ENCODE measurements at places on chromosomes 2 and 18.

DNA sequence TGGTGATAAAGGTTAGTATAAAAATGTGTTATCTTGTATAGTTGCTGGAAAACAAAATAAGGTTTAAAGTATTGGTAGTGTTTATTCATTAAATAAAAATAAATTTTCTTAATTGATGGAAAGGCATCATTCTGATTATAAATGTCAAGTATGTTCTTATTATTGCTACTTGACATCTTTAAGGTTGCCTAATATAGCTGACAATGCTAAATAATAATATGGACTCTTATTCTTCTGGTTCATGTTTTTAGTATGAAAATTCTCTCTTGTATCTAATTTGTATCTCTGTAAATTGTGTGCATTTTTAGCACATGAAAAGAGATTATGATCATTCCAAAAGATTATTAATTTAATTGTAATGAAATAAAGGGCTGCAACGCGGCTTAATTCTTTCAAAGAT is 25.0 kb downstream of the RBM44 start:
- DNase-seq, result no peak

DNA sequence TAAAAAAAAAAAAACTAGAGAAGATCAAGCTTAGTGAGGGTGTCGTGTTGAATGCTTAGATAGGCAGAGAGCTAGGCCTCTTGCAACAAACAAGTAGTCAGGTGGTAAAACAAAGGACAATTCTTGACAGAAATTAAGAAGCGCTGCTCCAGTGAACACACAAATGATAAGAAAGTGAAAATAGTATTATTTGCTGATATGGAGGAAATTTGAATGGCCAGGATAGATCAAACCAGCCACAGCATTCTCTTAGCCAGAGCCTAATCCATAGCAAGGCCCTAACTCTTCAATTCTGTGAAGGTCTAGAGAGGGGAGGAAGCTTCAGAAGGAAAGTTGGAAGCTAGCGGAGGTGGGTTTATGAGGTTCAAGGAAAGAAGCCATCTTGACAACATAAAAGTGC is 121.0 kb downstream of the SNTG2 start:
- no peak for DNase-seq

DNA sequence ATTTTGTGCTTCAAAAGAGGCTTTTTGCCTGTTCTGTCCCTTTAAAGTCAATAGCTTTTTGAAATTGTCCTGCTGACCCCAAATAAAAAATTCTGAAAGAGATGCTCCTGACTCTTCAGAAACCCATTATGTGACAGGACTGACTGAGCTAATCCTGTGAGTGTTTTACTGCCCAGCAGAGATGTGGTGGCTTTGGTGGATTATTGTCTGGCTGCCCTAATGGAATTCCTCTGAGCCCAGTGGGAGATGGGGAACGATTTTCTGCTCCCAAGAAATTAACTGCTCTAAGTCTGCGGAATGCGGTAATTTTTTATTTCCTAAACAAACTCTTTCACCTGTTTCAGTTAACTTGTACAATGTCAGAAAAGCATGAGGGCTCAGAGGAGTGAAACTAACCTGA is 258.2 kb downstream of the IKZF2 start:
- no peak for DNase-seq

- DNase-seq, result no peak
Observed at GRCh38 chr2:28377984-28378678, 14.5 kb upstream of the FOSL2 start.

- peak; percentile 43 for DNase-seq
Observed at GRCh38 chr2:171319164-171319810, 114.5 kb downstream of the METTL8 start.

GRCh38 chr18:2657788-2658458 is 2.4 kb downstream of the SMCHD1 start:
- peak; percentile 76 for DNase-seq

- DNase-seq, result no peak
Observed at GRCh38 chr2:27831279-27832050, 58.7 kb downstream of the RBKS start.

DNA sequence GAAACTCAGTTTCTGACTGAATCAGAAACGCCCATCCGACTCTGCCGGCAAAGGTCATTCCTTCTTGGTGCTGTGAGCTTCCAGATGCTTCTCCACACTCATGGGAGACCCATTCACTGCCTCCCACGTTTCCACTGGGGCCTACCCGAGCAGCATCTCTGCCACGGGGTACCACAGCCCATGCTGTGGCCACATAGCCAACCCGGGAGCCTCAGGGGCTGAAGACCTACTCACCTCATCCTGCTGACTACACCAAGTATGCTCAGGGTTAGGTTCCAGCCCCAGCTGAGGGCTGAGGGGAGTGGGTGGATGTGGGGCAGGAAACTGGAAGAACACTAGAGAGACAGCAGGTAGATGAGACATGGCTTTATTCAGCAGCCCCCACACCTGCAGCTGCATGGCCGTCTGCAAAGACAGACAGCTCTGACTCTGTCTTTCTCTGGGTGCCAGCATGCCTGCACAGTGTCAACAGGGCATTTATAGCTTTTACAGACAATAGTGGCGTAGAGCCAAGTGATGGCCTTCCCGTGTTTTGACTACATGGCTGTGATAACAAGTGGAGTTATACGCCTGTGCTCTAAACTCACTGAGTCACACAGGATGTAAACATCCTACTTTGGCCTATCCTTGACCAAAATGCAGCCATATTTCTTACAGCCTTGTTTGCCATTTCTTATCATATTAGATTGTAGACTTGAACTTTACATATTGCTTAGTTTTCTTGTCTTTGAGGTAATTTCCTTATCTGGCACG is 16.5 kb upstream of the KLHL23 start:
- no peak for DNase-seq

DNA sequence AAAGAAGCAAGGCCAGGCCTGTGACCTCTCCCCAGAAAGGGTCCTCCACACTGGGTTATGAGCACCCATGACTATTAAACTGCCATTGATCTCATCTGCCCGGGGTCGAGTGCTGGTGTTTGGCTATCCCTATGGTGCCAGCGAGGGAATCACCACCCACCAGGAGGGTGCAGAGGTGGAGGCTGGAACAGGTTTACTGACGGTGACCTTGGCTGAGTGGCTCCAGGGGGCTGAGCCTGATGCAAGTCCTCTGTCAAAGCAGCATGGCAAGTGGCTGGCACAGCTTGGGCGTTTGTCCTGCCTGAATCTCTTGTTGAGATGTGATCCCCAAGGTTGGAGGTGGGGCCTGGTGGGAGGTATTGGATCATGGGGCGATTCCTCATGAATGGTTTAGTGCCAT is 196.4 kb upstream of the HDAC4 start:
- no peak for DNase-seq

GRCh38 chr18:59604877-59605276 is 92.3 kb downstream of the CCBE1 start:
- no peak for DNase-seq

DNA sequence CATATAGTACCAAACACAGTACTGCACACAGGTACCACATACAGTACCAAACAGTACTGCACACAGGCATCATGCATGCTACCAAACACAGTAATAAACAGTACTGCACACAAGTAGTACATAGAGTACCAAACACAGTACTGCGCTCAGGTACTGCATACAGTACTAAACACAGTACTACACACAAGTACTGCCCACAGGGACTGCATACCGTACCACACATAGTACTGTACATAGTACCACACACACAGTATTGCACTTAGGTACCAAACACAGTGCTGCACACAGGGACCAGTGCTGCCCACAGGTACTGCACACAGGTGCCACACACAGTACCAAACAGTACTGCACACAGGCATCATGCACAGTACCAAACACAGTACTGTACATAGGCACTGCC is 74.9 kb downstream of the ZNF236 start:
- no peak for DNase-seq

DNA sequence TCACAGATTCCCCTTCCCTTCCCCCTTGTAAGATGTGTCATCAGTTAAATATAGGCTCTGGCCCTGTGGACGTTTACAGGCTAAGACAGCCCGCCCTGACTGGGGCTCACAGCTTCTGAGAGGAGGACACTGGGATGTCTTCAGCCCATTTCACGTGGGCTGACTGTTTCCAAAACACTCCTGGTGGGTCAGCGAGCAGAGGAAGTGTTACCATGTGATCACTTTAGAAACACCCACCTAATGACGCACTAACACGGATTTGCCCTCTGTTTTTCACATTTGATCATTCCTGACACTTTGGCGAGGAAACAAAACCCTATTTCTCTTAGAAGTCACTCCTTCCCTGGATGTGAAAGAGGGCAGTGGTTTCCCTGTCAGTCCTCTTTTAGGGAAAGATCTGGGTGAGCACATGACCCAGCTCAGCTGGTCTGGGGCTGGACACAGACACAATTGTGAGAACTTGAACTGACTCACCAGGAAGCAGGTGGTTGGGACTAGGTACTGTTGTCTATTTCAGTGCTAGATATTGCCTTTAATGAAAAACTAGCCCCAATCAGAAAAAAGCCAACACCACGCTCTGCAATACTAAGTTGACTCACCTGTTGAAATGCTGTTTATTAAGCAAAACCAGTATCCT is 38.8 kb downstream of the BMP10 start:
- peak; percentile 96 for DNase-seq

- no peak for DNase-seq
Observed at GRCh38 chr18:46320928-46321711, 216.9 kb downstream of the HAUS1 start.

GRCh38 chr2:34747643-34748042 is 1148.5 kb upstream of the FAM98A start:
- no peak for DNase-seq

DNA sequence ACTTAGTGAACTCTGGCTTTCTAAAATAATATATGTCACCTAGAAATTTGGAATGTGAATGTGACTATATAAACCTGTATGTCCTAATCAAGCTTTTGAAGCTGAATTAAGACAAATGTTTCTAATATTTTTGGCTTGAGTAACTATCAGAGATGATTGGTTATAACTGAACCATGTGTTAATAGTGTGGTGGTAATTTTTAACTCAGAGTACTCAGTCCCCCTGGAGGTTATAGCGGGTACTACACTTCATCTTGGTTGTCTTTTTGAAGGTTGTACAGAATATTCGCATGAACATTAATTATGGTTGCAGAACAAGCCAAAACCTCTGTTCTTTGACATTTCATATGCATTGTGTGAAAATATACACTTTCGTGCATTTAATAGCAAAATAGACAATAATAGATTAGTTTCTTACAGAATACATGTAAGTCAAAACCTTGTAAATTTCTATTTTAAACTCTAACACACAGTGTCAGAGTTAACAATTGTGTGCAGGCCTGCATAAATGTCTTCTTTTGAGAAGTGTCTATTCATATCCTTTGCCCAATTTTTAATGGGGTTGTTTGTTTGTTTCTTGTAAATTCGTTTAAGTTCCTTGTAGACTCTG is 86.0 kb downstream of the OSBPL6 start:
- DNase-seq, result peak; percentile 59

DNA sequence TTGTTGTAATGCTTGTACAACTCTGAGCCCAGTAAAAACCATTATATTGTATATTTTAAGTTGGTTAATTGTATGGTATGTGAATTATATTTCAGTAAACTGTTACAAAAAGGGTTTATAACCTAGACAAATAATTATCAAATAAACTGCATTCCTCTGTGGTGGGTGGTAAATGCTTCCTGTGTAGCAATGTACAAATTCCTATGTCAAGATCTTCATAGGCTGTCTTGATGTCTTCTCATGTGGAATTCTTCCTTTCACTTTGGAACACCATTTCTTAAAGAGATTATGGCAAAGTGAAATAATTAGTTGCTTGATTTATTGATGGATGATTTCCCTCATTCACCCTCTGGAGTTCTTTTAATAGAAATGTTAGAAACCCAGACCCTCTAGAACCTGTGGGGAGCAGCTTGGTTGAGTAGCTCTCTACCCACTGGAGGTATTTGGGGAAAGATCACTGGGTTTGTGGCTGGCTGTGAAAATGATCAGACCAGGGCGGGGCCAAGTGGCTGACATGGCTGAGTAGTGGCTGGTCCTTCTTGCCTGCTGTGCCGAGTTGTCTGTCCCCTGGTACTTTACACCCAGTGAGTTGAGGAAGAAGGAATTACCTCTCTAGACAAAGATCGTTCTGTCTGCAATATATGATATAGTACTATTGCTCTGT is 22.4 kb upstream of the MGAT5 start:
- DNase-seq, result no peak

DNA sequence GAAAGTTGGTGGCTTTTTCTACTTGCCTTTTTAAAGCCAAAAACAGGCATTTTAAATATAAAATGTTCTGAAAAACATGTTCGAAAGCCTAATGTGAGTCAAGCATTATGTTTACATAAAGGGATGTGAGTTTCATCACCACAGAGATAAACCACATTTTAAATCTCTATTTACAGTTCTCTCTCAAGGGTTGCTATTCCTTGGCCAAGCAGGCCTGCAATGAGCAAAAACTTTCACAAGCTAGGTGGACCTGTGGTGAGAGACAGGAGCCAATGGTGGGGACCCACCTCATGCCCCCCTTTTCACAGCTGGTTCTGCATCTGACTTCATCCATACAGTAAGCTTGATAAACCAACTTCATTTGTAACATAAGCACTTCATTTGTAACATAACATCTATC is 65.1 kb downstream of the CUL3 start:
- no peak for DNase-seq

DNA sequence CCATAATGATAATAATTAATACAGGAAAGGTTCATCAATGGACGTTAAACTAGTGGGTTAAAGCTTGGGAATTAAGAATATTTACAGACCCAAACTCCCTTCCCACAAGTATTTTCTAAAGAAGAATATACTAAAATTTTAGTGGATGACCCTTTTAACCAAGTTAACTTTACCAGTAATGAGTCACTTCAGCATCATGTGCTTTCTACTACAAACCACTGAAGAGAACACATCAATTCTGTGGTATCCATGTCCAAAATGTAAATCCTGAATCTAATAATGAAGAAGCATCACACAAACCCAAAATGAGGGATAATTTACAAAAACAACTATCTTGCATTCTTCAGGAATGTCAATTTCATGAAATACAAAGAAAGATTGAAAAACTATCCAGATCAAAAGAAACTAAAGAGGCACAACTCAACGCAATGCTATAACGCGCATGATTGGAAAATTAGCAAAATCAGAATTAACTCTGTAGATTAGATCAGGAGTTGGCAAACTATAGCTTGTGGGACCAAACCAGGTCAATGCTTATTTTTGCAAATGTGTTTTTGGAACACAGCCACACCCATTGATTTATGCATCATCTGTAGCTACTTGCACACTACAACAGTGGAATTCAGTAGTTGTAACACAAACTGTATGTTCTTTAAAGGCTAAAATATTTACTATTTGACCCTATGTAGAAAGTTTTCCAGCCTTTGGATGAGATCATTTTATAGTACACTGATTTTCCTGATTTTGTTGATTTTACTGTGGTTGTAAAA is 27.5 kb downstream of the COPS8 start:
- DNase-seq, result no peak

- no peak for DNase-seq
Observed at GRCh38 chr2:8297376-8298231, 384.3 kb upstream of the ID2 start.

- peak; percentile 29 for DNase-seq
Observed at GRCh38 chr2:227871375-227871791, at the start of gene DAW1. Gene DAW1 (plus strand): TSS chr2:227871631. CDS start chr2:227871690, 59 bp downstream.

- DNase-seq, result no peak
Observed at GRCh38 chr2:152600697-152601096, 116.6 kb downstream of the PRPF40A start.
